ENCODE measurements at places on chromosomes 1 and 21. TPM values are rescaled to one million over a fixed set of nuclear protein-coding genes. Genes with fewer than 3 reads are reported as not detected.
A peak's percentile ranks its signal among the peaks of the same experiment; 100 is the strongest.

DNA sequence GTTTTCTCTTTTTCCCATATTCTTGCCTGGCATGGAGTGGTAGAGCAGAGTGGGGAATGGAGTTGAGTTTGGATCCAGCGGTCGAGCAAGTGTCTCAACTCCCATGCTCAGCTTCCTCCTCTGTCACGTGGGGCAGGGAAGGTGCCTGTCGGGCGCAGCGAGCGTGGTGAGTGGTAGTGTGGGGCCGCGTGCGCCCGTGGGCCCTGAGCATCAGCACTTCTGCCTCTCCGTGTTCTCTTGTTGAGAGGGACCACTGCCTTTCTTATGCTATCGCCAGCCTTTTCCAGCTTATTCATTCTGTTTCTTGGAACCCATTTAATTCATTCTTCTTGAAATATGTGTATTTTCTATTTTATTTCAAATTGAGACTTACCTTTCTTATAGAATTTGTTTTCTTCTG is 65.1 kb downstream of the ADARB1 start:
- DNase-seq = no peak

DNA sequence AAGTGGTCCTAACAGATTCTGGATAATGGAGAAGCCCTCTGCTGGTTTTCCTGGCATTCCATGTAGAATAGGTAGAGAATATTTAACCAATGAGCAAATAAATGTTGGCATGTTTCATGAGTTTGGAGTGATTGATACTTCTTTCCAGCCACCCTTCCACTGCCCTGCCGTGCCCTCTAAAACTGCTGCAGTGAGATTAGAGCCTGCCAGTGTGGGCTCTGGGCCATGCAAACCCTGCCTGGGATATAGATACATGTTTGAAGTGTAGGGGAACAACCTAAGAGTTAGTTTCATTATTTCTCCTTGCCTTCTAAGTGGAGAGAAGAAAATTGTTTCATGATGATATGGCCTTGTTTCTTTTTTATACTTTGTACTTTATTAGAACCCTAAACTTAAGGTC is 10.4 kb downstream of the UBE2Q1 start:
- no peak for DNase-seq

- peak; percentile 84 for DNase-seq
These were observed 136.1 kb upstream of the HOOK1 start for GRCh38 chr1:59678493-59679228.

GRCh38 chr1:240247899-240248298 is 156.2 kb downstream of the FMN2 start:
- no peak for DNase-seq

- no peak for DNase-seq
These were observed 336.9 kb downstream of the KCNT2 start for GRCh38 chr1:196271212-196271947.

- DNase-seq = no peak
These were observed 8.3 kb upstream of the ZNF669 start for GRCh38 chr1:247112479-247112781.

- no peak for DNase-seq
These were observed 2.5 kb downstream of the LIN9 start for GRCh38 chr1:226306425-226306824.

DNA sequence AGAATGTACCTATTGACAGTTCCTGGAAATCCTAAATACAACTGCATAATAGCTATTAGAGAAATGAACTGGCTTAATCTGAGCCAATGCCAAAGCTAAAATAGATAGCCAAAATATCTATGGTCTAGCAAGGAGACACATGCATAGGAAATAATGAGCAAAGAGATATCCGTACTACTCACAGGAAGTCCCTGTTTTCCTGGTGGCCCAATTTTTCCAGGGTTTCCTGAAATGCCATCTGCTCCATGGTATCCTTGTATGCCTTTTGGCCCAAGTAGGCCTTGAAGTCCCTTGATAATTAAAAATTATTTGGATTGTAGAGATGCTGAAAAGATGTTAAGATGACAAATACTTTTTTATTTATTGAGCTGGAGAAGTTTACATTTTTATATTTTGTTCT is 108.4 kb upstream of the ZNHIT6 start:
- no peak for DNase-seq

DNA sequence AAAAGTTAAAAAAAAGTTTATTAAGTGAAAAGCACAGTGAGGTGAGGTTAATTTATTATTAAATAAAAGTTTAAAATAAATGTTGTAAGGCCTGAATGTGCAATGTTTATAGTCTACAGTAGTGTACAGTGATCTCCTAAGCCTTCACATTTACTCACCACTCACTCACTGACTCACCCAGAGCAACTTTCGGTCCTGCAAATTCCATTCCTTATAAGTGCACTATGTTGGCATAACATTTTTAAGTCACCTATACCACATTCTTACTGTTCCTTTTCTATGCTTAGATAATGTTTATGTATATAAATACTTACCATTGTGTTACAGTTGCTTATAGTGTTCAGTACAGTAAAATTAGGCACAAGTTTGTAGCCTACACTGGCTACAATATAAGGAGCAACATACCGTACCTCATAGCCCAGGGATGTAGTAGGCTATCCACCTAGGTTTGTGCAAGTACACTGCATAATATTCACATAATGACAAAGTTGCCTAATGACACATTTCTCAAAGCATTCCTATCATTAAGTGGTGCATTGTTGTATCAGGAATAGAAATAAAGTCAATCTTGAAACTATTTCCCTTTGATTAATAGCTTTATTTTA is 426.5 kb upstream of the BRINP3 start:
- peak; percentile 44 for DNase-seq

- DNase-seq = no peak
These were observed 17.5 kb upstream of the ZFP69B start for GRCh38 chr1:40432644-40433390.

- DNase-seq = no peak
These were observed 57.3 kb upstream of the DIP2A start for GRCh38 chr21:46401186-46401910.

- DNase-seq = no peak
These were observed 20.5 kb downstream of the WLS start for GRCh38 chr1:68211761-68212380.

DNA sequence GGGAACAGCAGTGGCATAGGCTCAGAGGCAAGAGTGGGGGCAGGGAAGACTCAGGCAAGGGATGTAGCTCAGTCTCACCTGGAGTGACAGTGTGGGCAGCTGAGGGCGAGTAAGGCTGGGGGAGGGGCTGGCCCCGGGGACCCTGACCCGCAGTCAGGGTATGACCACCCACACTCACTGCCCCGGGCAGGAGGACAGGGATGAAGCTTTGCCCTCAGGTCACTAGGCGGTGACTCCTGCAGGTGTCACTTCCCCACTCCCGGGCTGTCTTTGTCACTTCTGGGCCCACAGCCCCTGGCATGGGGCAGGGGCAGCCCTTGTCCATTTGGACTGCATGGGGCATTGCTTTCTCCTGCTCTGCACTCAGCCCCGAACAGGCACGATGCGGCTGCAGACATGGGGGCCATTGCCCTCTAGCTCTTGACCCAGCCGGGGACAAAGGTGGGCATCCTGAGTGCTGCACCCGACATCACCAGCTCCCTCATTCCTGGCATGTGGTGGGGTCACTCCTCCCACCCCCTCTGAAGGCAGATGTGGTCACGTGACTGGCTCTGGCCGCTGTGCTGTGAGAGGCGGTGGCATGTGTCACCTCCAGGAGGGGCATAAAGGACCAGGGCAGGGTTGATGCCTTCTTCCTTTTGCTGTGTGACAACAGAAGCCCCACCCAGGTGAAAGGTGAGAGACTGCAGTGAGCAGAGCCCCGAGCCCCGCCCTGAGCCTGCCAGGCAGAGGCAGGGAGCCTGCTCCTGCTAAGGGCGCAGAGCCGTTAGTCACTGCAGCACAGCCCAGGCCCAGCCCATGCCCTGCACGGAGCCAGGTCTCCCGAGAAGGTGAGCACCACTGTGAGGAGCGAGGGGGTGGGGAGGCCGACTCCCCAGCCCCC is 66.0 kb downstream of the MATN1 start:
- peak; percentile 50 for DNase-seq

- peak; percentile 53 for DNase-seq
These were observed 66.8 kb downstream of the DNAH14 start for GRCh38 chr1:224996266-224996665.

GRCh38 chr1:225425201-225425786 is 2.5 kb downstream of the LBR start:
- peak; percentile 87 for DNase-seq

DNA sequence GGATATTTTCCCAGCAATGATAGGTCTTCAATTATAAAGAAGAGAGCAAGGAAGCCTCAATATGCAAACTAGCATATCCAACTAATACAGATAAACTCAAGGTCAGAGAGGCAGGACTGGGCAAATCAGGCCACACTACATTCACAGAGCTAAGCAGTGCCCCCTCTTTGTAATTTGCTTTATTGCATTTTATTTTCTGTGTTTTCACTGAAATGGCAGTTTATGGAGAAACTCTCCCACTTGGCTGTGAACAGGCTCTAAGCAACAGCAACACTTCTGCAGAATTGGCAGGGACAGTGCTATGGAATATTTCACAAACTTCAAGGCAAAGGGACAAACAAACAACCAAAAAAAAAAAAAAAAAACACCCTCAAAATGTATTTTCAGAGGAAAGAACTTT is 93.4 kb upstream of the SOD1 start:
- DNase-seq = no peak

DNA sequence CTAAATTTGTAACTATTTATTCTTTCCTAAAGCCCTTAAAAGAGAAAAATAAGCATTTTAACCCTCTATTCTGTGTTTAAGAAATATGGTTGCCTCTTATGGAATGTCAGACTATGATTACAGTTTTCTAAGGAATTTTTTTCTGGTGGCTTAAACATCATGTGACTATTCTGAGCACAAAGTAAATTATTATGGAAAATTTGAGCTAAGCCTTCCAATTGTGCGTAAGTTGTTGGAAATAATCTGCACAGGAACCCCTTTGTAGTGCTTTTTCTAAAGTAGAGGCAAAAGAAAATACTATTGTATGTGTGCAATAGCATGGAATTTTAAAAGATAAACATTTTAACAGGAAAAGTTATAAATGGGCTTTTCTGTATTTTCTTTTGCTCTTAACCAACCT is 254.8 kb downstream of the PBX1 start:
- no peak for DNase-seq

DNA sequence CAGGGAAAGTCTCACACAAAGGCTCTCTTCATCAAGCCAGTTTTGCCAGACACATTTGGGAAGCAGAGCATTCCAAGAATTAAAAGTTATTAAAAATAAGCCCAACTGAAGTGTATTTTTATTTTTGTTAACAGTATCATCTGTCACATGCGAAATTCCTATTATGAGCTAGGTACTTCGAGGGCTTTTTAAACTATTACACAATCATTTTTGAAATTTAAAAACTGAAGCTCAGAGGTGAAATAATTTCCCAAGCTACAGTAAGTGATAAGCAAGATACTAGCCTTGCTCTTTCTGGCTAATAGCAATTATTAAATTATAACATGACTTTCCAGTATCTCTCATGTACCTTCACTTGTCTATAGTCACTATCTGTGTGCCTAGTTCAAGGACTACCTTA is 12.0 kb upstream of the NRAS start:
- no peak for DNase-seq

DNA sequence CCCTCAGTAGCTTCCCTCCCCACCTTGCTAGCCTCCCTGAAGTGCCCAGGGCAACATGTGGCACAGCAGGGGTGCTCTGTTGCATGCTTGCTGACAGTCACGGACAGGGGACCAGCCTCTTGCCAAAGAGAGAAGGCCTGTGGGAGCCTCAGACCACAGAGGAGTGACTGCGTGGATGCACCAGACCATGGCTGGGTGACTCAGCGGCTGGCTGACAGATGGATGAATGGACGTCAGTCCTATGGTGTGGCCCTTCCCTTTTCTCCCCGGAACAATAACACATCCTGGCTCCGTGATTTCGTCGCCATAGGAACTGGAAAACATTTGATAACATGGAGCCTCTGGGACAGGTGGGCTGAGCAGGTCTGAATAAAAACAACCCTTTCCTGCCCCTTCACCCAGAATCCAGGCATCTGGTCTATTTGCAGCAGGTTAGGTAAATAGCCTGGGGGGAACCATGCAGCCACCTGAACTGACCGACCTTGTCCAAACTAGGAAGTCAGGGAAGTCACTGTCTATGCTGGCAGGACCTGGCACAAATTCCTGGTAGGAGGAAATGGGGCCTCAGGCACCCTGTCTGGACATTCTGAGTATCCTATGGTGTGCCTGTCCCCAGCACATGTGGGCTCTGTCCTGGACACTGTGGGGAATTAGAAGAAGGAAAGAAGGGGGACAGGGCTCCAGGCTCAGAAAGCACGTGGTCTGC is 53.3 kb downstream of the NENF start:
- peak; percentile 99 for DNase-seq

- DNase-seq = peak; percentile 63
These were observed 25.0 kb upstream of the UAP1 start for GRCh38 chr1:162536511-162536910.

GRCh38 chr1:51331206-51332100 is 1.1 kb upstream of the TTC39A start:
- DNase-seq = peak; percentile 37

- no peak for DNase-seq
These were observed 1.0 kb downstream of the PER3 start for GRCh38 chr1:7785108-7785507.

GRCh38 chr1:18340158-18340764 is 140.5 kb upstream of the KLHDC7A start:
- DNase-seq = no peak

GRCh38 chr1:8580566-8580965 is 236.9 kb downstream of the RERE start:
- DNase-seq = no peak

DNA sequence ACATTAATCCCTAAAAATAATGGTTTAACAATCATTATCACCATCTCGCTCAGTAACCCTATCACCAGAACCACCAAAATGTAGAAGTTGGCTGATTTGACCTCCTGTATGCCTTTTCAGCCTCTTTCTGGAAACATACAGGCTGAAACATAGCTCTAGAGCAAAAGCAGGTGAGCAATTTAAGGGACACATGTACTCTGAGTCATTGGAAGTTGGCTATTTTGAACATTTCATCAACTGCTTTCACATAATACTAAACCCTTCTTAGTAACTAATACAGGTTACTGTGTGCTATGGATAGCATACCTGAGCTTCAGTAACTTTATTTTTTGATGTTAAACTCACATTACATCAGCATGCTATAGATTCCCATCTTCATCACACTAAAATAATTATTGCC is 19.8 kb upstream of the DDAH1 start:
- DNase-seq = peak; percentile 61

DNA sequence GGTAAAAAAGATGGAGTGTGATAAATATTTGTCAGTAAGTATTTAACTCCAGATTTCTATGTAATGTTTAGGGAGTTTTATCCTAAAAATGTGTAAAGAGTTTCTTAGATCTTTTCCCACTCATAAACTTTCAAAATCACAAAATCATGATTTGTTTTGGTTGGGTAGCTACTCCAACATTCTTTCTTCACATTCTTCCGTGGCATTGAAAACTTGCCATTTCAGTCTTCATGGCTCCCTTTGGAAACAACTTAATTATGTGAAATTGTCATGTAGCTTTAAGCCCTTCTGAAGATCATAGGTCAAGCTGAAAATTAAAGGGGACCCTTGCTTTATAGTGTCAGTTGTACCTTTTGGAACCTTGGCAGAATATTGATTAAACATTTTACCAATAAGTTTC is 73.2 kb downstream of the ADGRL2 start:
- DNase-seq = no peak

The SUCO gene
- total RNA-seq = 12.4 TPM

The ENO1 gene
- total RNA-seq = 981 TPM

The RIMS3 gene
- 0.26 TPM for total RNA-seq

The AGRN gene
- 117 TPM for total RNA-seq

The LCE1F gene
- not detected for total RNA-seq

The WDR64 gene
- not detected for total RNA-seq

The KMO gene
- total RNA-seq = not detected

Data from bronchial epithelial cell (primary cell).